Stimulated activated CD4-positive, alpha-beta T cell treated with anti-CD3 and anti-CD28 coated beads, Interleukin-4, amount 100 ng/mL, for 1 hour (primary cell): ENCODE measurements at places on chromosomes 5 and 9.

- no peak for DNase-seq
Observed at GRCh38 chr9:136015656-136016571, 54.7 kb upstream of the UBAC1 start.

DNA sequence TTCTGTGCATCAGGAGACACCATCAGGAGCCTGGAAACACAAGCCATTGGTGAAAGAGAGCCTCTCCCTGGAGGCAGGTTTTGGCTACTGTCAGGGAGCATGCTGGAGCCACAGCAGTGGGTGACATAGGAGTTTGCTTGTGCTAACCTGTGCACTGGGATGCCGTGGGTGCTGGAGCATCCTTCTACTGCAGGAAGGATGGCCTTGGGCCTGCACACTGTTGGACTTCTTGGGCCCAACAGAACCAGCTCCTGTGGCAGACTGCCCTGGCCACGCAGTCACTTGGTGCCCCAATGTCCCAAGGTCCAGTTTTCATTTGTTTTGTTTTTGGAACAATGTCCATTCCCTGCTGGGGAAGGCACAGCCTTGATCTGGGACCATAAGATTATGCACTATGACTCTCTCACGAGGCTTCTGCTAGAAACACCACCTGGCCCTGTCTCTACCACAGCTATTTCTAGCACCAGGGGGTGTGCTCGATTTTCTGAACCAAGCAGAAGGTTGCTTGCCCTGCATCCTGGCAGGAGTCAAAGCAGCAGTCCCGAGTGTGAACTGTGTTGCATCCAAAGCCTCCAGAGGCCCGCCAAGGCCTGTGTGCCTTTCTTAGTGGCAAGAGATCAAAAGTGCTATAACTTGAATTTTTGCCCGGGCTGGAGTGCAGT lies 5.5 kb upstream of the LTC4S start:
- DNase-seq: no peak

DNA sequence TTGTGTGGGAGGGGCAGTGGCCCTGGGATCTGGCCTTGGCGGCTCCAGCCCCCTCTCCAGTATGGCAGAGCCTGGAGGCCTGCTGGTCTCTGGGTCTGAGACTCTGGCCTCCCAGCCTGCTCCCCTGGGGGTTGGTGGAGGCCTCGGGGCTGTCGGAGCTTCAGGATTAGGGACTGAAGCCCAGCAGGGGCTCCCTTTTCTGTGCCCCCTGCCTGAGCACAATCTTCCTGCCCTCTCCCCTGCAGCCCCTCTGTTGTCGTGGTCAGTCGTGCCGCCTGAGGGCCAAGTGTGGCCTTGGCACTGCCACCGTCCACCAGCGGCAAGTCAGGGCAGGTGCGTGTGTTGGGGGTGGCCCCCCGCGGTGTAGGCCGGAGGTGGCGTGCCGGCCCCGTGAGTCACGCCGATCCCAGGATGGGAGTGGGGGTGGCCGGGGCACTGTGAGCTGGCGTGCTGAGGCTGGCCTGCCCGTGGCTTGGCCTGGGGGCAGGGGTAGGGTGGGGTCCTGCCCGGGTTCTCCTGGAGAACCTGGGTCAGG lies 53.6 kb downstream of the RXRA start:
- no peak for DNase-seq

- DNase-seq: no peak
Observed at GRCh38 chr9:38039907-38040682, 28.9 kb downstream of the SHB start.

- no peak for DNase-seq
Observed at GRCh38 chr5:107365320-107366109, 305.2 kb downstream of the EFNA5 start.

DNA sequence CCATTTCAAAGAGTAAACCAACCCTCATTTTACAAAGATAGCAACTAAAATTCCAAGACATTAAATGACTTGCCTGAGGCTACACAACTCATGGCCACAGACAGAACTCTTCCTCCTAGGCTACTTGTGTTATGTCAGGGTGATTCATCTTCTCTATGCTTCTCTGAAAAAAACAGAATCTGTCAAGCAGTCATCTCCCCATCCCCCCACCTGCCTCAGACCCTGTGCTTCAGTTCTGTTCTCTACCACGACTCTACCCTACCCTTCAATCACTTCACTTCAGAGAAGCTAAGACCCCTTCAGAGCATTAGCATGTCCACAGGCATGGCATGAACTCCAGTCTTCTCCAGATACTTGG lies 277.7 kb upstream of the PTGER4 start:
- peak; percentile 58 for DNase-seq

DNA sequence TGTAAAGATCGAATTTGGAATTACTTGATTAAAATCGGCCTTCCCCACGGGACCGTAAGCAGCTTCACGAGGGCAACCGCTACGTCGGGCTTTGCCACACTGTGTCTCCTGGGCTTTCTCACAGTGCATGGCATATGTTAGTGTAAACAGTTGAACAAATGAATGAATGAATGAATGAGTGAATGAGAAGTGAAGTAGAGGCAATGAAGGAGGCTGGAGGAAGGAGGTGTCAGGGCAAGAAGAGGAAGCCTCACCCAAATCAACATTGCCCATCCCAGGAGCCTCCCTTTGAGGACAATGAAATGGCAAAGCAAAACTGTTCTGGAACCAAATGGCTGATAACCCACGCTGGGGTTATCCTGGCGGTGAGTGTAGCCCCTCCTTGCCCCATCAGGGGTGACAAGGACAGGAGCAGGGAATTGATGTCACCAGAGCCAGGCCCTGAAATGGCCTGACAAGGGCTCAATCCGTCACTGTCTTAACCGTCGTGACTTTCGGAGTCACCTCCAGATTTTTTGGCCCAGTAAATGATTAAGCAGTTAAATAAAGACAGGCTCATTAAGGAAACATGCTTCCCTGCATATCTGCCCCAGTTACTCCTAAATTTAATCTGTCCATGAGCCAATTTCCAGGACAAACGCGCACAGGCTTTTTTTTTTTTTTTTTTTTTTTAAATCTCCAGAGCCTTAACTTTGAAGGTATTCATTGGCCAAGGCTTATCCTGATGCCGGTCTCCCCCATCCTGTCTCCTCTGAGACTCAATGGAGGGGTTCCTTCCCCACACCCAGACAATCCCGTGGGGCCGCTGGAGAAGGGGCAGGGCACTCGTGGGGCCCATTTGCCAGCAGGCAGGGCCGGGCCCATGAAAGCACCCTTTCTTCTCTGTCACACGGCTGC lies 88.4 kb upstream of the BOD1 start:
- no peak for DNase-seq

DNA sequence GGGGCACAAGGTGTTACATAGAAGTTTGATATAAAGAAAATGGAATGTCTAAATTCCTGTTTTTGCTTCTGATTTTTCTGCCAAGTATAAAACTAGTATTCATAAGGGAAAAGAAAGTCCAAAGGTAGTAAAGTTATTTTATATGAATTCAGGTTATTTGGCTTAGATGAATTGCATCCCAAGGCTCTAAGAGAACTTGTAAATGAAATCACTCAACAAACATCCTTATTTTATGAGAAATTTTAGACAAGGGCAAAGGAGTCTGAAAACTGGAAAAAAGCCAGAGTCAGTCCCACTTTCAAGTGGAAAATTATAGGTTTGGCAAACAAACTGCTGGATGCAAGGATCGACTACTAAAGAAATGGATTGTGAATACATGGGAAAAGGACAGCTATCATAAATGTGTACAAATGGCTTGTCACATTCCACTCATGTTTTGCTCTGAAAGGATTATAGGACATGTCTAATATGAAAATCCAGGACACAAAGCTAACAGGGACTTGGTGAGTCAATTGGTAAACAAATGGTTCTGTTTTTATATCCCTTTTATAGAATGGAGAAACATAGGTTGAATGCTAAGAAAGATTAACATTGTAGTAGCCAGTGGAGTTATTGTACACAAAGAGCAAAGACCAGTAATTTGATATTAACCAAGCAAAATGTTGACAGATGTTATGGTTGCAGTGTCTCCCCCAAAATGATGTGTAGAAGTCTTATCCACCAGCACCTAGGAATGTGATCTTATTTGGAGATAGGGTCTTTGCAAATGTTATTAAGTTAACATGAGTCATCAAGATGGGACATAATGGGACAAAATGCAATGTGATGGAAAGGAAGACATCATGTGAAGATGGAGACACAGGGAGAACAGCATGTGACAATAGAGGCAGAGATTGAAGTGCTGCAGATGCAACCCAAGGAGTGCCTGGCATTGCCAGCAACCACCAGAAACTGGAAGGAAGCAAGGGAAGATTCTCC lies 495.7 kb downstream of the TLE1 start:
- DNase-seq: no peak

DNA sequence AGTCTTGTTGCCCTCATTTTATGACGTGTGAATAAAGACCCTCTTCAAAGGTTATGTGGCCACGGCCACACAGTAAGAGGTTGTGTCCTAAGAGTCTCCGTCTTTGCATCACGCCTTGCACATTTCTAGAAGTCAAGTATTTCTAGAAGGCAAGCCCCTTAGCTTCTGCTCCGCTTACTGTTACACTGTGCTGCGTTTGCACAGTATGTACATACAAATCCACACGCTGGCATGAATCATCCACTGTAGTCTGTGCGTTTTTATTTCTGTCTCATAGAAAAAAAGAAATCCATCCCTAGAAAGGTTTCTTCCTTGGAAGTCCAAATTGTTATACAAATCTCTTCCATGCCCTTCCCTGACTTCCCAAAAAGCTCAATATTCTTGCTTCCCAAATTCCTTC lies 21.4 kb upstream of the ICE1 start:
- DNase-seq: no peak

DNA sequence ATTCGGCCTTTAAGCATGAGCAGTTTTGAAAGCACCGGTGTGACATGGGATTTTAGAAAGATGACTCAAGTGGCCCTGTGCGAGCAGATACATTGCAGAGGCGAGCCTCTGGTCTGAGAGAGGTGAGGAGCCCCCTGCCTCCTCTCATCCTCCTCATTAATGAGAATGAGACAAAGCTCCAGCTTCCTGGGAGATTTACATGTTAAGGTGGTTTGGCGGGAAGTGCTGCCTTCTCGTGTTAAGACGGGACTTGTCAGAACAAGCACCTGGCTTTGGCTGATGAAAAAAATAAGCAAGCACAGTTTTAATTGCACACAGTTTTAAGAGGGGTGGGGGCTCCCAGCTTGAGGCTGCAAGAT lies 68.1 kb downstream of the ACTL7B start:
- DNase-seq: no peak

- no peak for DNase-seq
Observed at GRCh38 chr5:94645053-94645452, 26.6 kb downstream of the SLF1 start.

- DNase-seq: no peak
Observed at GRCh38 chr5:151684690-151685361, 1.9 kb downstream of the SPARC start.

DNA sequence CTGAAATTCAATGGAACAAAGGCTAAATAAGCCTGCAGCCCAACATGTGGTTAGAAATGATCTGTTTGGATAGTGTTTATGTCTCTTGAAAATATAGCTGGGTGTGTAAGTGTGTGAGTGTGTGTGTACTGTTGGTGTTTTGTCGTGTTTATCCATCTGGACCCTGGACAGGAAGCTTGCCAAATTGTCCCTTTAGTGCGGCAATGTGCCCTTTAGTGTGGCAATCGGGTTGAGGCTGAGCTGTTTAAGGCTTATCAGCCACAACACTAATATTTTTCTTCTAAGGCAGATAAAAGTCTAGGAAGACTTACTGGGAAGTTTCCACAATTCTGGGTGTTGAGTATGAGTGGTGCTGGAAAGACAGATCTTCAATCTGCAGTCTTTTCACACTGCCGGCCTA lies 180.2 kb downstream of the YTHDC2 start:
- DNase-seq: no peak

- no peak for DNase-seq
Observed at GRCh38 chr5:88542786-88543185, 274.1 kb upstream of the TMEM161B start.

GRCh38 chr5:99030906-99031440 lies 102.2 kb upstream of the CHD1 start:
- no peak for DNase-seq

- no peak for DNase-seq
Observed at GRCh38 chr5:84382363-84383295, 2.1 kb downstream of the EDIL3 start.

DNA sequence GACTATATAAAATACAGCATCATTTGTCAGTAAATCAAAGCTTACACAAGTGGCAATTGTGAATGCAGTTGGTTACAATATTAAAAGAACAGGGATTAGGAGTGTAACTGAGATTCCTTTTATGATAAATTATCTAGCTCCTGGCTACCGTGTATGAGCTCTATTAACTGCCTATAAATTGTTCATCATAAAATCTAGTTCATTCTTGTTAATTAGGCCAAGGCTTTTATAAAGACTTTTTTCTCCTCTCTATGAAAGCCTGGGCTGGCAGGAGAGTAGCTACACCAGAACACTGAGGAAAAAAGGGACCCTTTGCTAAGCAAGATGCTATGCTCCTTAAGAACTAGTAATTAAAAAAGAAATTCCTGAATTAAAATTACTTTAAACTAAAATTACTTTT lies 132.4 kb upstream of the MEF2C start:
- DNase-seq: no peak

- no peak for DNase-seq
Observed at GRCh38 chr5:73624888-73625287, 1.1 kb upstream of the ARHGEF28 start.

GRCh38 chr9:134698111-134698510 lies 56.5 kb downstream of the COL5A1 start:
- no peak for DNase-seq

- DNase-seq: no peak
Observed at GRCh38 chr9:68896486-68896885, 117.4 kb downstream of the PRKACG start.

GRCh38 chr5:111782216-111782615 lies 25.2 kb upstream of the NREP start:
- no peak for DNase-seq

GRCh38 chr9:15158064-15158463 lies 149.0 kb downstream of the TTC39B start:
- DNase-seq: no peak

- no peak for DNase-seq
Observed at GRCh38 chr9:123776708-123777537, 153.0 kb downstream of the DENND1A start.

DNA sequence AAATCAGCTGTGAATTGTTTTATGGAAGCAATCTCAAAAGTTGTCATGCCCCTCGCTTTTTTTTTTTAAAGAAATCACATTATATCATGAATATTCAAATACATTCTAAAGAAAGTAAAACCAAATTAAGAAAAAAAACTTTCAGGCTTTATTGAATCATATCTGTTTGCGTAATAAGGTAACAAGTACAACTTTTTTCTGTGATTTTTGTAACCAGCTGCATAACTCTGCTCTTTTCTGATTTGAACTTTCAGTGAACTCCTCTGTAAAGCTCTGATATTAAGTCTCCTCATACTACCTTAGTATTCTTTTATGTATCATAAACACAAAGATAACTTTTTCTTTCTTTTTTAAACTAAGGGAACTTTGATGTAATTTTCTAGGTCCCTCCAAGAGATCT lies 65.3 kb downstream of the CWC27 start:
- DNase-seq: no peak

- DNase-seq: no peak
Observed at GRCh38 chr5:159908591-159908940, 7.7 kb upstream of the ADRA1B start.
